ENCODE measurements at places on chromosomes 2 and 18.
A peak's percentile ranks its signal among the peaks of the same experiment; 100 is the strongest.

DNA sequence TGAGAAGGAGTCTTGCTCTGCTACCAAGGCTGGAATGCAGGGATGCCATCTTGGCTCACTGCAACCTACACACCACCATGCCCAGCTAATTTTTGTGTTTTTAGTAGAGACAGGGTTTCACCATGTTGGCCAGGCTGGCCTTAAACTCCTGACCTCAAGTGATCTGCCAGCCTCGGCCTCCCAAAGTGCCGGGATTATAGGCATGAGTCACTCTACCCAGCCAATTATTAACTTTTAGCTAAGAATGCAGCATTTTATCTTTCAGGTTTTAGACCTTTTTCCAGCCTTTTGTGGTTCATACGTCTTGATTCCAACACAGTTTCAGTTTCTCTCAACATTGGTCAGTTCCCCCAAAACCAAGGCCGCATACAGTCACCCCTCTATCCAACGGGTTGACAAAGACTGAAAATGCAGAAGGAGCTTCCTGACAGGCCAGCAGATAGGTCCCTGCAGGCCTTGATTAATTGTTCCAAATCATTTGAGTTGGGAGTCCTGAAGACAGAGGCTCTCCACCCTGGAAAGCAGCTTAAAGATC, 262.2 kb upstream of the KLHL29 start:
- DNase-seq: no peak

- DNase-seq: no peak
Measured at GRCh38 chr2:171490577-171490976, 31.7 kb upstream of the CYBRD1 start.

- no peak for DNase-seq
Measured at GRCh38 chr2:152380261-152381055, 45.5 kb downstream of the FMNL2 start.

- DNase-seq: no peak
Measured at GRCh38 chr2:7878786-7879482, 802.9 kb upstream of the ID2 start.

GRCh38 chr2:230648356-230648755, 64.3 kb upstream of the CAB39 start:
- DNase-seq: no peak

GRCh38 chr2:118473241-118473640, 374.2 kb downstream of the EN1 start:
- DNase-seq: no peak

- no peak for DNase-seq
Measured at GRCh38 chr2:72548081-72548764, 277.6 kb downstream of the EXOC6B start.

- no peak for DNase-seq
Measured at GRCh38 chr2:195590861-195591205, 66.2 kb upstream of the SLC39A10 start.

DNA sequence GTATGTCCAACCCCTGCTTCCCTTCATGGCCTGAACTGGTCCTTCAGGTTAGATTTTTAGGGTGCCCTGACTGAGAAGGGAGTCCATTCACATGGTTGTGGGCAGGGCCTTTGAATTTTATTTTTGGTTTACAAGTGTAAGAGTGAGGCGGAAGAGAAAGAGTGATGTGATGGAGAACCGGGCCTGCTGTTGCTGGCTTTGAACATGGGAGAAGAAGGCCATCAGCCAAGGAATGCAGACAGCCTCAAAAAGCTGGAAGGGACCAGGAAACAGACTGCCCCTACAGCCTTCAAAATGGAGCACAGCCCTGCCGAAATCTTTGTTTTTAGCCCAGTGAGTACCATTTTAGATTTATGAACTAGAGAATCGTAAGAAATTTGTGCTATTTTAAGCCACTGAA, 105.0 kb downstream of the CDK15 start:
- DNase-seq: no peak

GRCh38 chr2:160968183-160968582, 192.0 kb upstream of the TANK start:
- no peak for DNase-seq

DNA sequence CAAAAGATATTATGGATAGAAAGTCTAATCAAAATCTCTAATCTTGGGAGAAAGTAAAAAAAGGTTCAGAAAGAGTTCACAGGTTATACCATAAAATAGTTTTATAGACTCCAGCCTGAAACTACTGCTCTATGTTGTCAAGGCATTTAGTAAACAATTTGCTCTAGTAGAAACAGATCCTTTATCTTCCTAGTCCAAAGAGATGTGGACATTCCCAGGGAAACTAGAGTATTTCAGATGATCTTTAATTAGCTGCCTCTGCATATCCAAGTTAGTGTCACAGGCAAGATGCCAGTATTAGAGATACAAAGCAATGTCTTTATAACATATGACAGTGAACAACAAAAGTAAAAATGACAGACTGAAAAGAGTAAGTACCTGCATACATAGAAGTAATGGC, 708.6 kb downstream of the CCDC85A start:
- DNase-seq: no peak

DNA sequence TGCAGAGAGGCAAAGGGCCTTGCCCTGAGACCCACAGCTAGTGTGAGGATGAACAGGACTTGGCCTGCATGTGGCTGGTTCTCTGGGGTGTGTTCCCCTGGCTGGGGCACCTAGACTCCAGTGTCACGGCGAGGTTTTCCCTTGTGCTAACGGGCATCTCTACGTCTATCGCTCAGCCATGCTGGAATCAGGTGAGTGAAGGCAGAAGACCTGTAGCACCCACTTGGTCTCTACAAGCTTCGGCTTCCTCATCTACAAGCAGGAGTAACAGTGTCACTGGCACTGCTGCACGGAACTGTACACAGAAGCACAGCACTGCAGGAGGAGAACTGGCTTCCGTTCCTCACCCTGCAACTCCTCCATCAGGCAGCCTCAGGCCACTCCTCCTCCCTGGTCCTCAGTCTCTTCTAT, 30.6 kb downstream of the HS1BP3 start:
- DNase-seq: no peak

GRCh38 chr2:46915811-46916630, 415 bp upstream of the MCFD2 start:
- peak; percentile 94 for DNase-seq

- DNase-seq: no peak
Measured at GRCh38 chr18:10896851-10897250, 252.5 kb downstream of the PIEZO2 start.

GRCh38 chr2:100485396-100485795, 15.1 kb downstream of the NMS start:
- no peak for DNase-seq

- DNase-seq: no peak
Measured at GRCh38 chr18:55448420-55448819, 139.6 kb downstream of the TCF4 start.

GRCh38 chr18:77035380-77036187, 97.0 kb downstream of the MBP start:
- no peak for DNase-seq

DNA sequence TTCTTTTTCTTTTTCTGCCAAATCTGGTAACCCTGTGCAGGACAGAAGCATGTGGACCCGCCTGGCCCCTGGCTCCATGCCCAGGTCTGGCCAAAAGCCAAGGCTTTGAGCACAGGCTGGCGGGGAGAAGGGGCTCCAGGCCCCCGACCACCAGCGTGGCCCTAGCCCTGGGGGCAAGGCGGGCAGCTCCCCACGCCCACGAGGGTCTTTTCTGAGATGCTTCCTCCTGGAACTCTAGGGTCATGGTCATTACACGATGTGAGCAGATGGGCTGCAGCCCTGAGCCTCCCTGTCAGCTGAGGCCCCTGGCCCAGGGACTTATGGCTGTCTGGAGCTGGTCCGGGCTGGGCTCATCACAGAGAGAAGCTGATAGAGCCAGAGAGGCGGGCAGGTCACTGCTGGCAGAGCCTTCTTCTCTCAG, 5.7 kb upstream of the OTOS start:
- no peak for DNase-seq

GRCh38 chr2:177691177-177691576, 298.6 kb downstream of the AGPS start:
- DNase-seq: no peak

DNA sequence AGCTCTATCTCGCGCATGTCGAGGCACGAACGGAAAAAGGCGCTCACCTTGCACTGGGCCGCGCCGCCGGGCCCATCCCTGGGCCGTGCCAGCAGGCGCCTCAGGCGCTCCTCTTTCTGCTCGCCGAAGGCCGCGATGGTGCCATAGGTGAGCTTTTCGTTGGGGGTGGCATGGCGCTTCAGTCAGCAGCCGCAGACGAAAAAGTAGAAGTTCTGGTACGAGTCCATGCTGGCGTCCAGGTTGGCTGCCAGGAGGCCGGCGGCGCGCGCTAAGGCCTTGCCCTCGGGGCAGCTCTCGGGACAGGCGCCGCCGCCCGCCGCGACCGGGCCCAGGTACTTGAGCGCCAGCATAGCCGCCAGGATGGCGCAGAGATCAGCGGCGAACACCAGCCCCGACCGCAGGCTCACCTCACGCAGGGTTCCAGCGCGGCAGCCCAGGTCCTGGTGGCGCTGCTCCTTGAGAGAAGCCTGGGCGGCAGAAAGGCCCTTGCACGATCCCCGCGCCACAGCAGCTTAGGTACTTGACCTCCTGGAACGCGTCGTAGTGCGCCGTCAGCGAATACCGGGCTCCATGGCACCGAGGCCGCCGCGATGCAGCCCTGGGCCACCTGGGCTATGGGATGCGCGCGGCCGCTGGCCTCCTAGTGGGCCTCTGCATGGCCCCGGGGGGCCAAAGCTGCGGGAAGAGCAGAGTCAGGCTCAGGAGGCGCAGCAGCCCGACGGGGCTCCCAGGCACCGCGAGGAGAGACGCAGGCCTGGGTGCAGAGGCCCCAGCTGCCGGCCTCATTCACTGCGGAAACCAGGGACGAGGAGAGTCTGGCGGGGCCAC, 12.8 kb downstream of the ALPG start:
- DNase-seq: no peak

- no peak for DNase-seq
Measured at GRCh38 chr18:12432881-12433280, 25.2 kb downstream of the PRELID3A start.

GRCh38 chr2:161426455-161426921, 10.4 kb downstream of the TBR1 start:
- no peak for DNase-seq

GRCh38 chr2:214960677-214961076, 151.2 kb upstream of the BARD1 start:
- DNase-seq: no peak
